ENCODE measurements at places on chromosomes 5 and 9.

DNA sequence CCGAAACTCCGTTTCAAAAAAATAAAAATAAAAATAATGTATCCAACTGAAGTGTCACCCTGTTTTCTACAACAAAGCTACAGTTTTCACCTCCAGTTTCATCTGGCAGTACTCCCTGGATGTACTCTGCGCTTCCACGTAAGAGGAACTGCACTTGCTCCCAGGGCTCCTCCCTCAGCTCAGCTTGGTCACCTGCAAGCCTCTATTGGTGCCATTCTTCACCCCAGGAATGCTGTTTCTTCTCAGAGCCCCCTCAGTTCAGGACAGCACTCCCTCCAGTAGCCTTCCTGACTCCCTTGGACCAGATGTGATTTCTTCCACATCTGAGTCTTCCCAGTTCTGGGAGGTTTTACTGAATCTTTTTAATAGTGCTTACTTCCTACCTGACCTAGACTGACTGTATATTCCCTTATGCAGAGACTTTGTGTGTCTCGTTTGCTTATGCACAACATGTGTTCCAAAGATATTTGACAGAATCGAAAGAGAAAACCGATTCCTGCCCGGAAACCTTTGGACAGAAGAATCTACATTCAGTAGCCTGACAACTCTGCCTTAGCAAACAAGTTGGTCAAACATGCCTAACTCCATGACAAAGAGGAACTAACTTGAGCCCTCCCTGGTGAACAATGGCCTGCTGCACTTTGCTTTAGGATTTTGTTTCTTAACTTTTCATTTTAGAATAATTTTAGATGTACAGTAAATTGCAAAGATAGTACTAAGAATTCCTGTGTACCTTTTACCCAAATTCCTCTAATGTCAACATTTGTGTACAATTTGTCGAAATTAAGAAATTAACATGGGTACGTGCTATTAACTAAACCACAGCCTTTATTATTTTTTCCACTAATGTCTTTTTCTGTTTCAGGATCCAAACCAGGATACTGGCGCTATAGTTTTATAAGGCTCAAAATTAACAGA, 814 bp downstream of the CCDC125 start:
- DNase-seq, result no peak

- no peak for DNase-seq
These were observed 76.7 kb upstream of the FST start for GRCh38 chr5:53403758-53404157.

DNA sequence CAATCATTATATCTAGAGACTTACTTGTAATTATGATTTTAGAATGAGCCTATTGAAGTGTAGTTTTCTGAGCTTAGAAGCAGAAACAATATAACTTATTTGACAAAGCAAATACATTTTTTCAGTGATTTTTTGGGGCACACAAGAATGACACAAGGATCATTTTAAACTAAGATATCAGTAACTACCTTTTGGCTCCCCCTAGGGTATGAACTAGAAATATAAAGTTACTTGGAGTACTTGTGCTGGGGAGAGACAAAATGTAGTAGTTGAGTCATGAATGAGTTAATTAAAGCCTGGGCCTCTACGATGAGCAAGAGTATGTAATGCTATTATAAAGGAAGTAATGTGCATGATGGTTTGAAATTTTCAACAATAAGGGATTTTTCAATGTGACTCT, 1244.1 kb upstream of the ACO1 start:
- no peak for DNase-seq

DNA sequence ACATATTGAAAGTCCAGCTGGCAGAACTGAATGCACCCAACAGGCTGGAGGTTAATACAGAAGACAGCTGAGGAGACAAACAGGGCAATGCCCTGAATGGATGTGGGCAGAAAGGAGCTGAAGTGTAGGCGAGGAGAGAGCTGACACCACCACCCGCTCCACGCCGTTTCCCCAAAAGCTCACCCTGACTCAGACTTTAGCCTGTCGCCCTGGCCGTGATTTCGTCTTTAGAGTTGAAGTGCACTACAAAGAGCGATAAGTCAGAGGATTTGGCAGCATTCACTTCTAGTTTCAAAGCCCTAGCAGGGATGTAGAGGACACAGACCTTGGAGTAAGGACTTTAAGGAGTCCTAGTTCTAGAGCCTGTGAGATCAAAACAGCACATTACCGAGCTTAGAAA, 2.2 kb upstream of the ERAP1 start:
- no peak for DNase-seq

DNA sequence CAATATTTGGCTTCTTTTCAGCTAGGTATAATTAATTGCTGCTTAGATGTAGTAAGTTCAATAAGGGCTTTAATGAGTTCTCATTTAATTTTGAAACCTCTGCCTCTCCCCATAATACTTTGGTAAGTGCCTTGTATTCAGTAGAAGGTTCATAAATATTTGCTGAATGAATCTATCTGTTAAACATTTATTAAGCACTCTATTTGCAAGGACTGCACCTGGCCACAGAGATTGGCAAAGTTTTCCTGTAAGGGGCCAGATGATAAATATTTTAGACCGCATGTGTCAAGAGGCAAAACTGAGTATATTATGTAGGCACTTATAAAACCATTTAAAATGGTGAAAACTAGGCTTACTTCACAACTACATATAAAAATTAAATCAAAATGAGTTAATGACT, 19.0 kb upstream of the GNA14 start:
- DNase-seq, result no peak

GRCh38 chr5:157602505-157602904, 26.9 kb upstream of the ADAM19 start:
- no peak for DNase-seq

DNA sequence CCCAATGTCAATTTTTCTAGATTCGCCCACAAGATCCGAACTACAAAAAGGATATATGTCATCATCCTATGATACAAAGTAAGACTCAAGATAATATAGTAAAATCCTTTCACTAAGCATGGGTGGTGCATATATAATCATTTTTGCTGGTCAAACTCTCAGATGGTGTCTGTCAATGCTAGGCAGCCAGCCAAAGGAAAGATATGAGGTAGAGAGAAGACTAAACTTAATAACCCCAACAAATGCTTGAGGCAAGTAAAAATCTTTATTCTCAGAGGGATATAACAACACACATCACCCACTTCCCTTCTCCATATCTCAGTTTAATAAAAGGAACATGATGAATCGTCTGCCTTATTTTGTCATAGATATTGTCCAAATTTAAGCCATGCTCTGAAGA, 841.2 kb upstream of the DMAC1 start:
- no peak for DNase-seq

DNA sequence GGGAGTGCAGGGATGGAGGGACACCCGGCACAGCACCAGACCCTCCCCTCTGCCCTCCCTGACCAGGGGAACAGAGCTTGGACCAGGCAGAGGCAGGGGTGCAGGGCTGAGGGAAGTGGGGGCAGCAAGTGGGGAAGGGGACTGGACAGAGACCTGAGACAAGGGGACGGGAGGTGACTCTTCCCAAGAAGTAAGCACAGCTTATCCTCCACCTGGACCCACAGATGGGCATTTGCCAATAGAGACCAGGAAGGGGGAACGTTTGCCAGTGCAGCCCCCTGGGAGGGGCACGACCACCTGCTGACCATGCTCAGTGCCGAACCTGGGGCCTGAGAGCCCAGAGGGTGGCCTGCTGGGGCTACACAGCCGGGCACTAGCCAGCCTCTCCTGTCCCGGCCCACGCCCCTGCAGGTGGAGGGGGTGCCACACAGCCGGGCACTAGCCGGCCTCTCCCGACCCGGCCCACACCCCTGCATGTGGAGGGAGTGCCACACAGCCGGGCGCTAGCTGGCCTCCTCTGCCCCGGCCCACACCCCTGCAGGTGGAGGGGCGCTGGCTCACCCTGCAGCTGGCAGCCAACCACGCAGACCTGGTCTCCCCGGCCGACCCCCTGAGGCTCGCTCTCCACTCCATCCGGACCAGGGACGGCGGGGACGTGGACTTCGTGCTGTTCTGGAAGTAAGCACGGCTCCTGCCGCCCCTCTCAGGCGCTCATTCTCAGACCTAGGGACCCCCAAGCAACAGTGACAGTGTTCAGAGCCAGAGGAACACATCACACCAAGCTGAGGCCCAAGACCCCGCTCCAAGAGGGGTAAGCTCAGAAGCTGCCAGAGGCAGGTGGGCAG, 24.3 kb downstream of the GLT6D1 start:
- DNase-seq, result no peak

DNA sequence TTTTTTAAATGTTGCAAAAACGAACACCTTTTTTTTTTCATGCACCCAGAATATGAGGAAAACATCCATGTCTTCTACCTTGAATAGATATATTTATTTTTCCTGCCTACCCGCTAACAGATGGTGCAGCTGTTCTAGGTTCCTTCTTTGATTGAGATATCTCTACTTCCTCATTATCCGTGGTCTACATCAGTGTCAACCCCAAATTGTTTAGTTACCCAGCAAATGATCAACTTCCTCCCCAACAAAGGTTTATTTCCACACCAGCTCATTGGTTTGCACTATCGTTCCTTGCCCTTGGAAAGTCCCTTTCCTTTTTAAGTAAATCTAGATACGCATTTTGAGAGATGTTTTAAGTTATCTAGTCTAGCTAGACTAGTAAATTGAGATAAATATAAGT, 166.4 kb downstream of the PRR16 start:
- no peak for DNase-seq

GRCh38 chr5:78549043-78549442, 99.5 kb downstream of the LHFPL2 start:
- peak; percentile 32 for DNase-seq

GRCh38 chr5:82057051-82057450, 85.2 kb downstream of the ATG10 start:
- DNase-seq, result no peak

DNA sequence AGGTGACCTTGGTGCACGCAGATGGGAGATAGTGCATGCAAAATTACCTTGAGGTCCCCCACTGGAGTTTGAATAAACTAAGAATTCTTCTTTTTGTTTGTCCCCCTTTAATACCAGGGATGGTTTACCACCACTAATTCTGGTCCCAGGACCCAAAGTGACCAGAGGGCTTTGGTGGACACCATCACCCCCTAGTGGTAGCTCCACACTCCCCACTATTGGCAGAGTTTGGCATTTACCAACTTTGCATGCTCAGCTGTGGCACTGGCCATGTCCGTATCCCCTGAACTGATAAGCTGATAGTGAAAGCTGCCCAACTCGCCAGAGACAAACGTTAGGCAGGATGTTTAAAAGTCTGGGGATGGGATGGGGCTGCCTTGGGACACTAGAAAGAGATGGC, 3.3 kb downstream of the ASTN2 start:
- no peak for DNase-seq

DNA sequence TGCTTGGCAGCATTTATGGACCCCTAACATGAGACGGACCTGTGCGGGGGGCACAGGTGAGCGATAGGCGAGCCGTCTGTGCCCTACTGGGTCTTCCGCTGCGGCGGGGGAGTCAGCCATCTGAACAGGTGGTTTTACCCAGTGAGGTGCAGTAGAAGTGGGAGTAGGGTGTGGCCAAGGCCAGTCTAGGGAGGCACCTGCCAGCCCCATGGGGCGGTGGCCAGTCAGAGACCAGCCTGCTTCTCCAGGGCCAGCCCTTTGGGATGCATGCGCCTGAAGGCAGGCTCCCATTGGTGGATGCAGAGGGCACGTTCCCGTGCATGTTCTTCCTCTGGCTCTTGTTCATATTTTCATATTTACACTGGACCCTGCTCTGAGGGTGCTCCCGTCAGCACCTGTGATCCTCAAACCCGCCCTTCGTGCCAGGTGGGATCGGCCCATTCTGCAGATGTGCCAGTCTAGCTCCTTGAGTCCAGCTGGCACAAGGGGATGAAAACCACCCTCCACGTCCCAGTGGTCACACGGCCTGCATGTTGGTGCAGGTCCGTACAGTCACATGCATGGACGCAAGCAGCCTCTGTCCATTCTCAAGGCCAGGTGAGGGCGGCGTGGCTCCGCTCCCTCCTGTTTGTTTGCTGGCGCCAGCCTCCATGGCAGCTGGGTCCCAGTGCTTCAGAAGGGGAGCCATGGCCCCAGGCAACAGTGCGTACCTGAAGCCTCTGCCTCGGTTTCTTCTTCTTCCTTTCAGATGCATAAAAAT, 9.0 kb downstream of the COL5A1 start:
- no peak for DNase-seq

GRCh38 chr5:107602896-107603295, 67.8 kb downstream of the EFNA5 start:
- DNase-seq, result no peak

GRCh38 chr5:178274781-178275537, 42.4 kb upstream of the PHYKPL start:
- no peak for DNase-seq

DNA sequence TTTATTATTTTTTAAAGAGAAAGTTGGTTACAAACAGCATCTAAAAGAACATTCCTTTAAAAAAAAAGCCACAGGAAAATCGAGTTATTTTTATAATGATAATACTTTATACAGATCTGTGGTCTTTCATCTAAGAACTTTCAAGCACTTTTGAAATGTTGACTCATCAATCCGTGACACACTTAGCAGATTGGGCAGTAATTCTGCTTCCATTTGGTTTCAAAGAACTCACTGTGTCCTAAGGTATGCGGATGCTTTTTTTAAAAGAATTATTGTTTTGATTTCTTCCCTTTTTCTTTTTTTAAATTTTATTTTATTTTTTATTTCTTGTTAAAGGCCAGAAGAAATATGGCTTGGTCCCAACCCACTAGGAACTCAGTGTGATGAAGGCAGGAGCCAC, 147.8 kb downstream of the AOPEP start:
- DNase-seq, result no peak

All from tibial nerve (tissue), 4 donors.